ENCODE measurements at places on chromosomes 2 and 18.

GRCh38 chr2:67993329-67993728, 69.5 kb downstream of the C1D start:
- DNase-seq: no peak

DNA sequence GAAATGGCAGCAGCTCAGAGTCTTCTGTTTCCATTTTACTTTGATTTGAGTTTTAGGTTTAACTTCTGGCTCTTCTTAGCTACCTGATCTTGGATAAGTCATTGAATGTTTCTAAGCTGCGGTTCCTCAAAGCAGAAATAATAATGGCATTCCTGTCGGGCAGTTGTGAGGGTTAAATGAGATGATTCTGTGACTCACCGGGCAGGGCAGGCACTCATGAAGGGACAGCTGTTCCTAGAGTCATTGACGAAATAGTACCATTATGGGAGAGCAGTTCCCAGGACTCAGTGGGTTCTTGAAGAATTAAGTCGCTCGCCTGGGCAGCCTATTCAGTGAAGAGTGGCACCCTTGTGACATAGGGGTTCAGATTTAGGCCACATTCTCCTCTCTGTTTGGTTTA, 10.3 kb downstream of the TRIB2 start:
- DNase-seq: no peak

GRCh38 chr2:181307203-181307991, 149.8 kb upstream of the ITGA4 start:
- no peak for DNase-seq

DNA sequence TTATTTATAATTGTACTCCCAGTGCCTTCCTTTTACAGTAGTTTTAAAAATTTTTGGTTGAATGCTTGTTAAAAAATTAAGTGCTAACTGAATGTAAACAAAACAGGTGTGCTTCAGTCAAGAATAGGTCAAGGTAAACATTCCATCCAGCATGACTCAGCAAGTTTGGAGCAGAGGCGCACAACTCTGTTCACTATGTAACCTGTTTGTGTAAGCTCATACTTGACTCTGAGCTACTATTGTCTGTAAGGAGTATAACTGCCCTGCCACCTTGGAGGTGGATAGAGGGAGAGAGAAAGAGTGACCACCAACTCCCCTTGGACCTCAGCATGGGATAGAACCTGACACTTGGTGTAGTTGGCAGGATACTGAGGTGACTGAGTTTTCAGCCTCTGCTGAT, 207.4 kb upstream of the SYT4 start:
- no peak for DNase-seq

DNA sequence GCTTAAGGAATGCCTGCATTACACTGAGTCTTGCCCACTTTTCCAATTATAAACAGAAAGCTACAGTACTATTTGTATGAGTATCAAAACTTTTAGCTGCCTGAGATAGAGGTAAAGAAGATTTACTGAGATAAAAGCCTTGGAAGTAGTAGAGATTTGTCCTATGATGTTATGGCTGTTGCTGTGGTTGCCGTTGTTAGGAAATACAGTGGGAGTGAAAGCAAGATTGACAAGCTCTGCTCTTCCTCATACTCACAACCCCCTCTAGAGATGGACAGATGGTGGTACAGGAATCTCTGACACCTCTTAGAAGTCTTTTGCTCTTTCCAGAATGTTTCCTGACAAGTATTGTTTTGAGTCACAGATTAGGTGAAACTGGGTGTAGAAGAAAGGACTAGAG, 242.5 kb downstream of the RPIA start:
- DNase-seq: no peak

GRCh38 chr2:14804902-14805301, 172.4 kb downstream of the LRATD1 start:
- no peak for DNase-seq

- no peak for DNase-seq
Observed at GRCh38 chr2:71922091-71922490, 225.6 kb downstream of the CYP26B1 start.

DNA sequence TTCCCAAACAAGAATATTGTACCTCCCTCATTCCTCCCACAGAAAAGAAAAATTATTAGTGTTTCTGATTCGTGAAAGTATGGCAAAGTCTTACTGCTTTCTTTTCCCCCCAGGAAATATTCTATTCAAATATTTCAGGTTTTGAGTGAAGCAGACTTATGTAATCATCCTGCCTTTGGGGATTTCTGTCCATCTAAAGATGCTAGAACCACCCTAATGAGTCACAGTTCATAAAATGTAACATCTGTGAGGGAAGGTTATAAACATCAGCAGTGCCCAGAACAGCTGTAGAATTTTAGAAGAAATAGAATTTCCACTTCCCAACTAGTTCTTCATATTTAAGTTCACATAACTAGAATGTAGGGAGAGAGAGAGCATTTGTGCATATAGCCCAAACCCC, 39.0 kb downstream of the EEF1B2 start:
- no peak for DNase-seq

DNA sequence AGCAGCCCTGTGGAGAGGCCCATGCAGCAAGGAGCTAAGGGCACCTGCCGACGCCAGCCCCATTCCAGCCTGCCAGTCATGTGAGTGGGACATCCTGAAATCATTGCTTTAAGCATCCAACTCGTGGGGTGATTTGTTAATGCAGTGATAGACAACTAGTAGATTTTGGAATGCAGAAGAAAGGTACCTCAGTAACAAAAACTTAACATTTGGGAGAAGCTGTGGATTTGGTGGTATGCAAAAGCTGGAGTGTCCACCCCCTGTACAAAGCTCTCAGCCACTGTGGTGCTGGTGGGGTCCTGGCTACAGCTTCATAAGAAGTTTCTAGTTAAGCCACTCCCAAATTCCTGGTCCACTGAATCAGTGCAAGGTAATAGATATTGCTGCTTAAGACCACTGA, 37.2 kb upstream of the GNAL start:
- DNase-seq: no peak

- DNase-seq: no peak
Observed at GRCh38 chr2:178506949-178507348, 26.7 kb downstream of the PLEKHA3 start.

GRCh38 chr2:57543211-57543610, 503.4 kb upstream of the VRK2 start:
- DNase-seq: no peak

DNA sequence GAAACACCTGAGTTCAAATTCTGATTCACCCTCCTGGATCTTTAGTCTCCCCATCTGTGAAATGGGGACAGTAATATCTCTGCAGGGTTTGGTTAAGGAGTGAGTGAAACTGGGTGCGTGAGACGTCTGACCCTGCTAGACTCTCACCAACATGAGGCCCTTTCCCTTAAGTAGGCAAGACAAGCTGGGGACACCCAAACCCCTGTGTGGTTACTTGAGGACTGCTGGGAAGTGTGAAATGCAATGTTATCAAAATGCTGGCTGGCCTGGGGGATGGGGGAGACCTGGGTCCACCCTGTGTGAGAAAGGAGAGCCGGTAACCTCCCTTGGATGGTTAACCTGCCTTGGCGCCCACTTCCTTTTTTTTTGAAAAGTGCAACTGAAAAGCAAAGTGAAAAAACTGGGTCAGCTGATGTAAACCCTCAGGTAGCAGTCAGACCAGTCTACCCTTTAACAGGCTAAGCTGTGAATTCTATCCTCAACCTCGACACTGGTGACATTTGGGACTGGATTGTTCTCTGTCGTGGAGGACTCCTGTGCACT, 82.3 kb downstream of the INPP5D start:
- no peak for DNase-seq

- no peak for DNase-seq
Observed at GRCh38 chr2:227509824-227510619, 38.1 kb downstream of the AGFG1 start.

GRCh38 chr18:2939317-2939716, 73.6 kb downstream of the LPIN2 start:
- no peak for DNase-seq

GRCh38 chr18:27967913-27968824, 208.8 kb downstream of the CDH2 start:
- no peak for DNase-seq

- DNase-seq: no peak
Observed at GRCh38 chr18:13019301-13019700, 28.1 kb downstream of the CEP192 start.

DNA sequence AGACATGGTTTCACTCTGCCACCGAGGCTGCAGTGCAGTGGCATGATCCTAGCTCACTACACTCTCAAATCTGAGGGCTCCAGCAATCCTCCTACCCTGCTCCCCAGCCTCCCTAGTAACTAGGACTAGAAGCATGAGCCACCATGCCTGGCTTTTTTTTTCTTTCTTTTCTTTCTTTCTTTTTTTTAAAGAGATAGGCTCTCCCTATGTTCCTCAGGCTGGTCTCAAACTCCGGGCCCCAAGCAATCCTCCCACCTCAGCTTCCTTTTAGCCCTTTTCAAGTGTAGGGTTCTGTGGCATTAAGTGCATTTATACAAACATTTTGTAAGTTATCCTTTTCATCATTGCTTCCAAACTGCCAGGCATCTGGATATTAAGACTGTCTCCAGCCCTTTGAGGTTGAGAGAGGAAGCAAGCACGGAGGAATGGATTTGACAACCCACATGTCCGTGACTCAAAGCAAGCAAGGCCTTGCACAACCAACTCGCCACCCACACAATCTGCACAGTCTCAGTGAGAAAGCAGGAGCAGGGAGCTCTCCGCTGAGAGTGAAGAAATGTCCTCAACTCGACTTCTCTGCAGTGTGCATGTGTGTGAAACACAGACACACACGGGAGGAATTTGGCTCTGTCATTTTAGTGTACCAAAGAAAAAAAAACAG, 65.6 kb downstream of the ATP8B1 start:
- no peak for DNase-seq

GRCh38 chr18:10405816-10406663, 48.4 kb upstream of the APCDD1 start:
- no peak for DNase-seq

GRCh38 chr2:204901591-204901990, 356.3 kb downstream of the PARD3B start:
- DNase-seq: no peak

Data from activated naive CD4-positive, alpha-beta T cell (primary cell).